ENCODE measurements at places on chromosomes 7 and 10.

DNA sequence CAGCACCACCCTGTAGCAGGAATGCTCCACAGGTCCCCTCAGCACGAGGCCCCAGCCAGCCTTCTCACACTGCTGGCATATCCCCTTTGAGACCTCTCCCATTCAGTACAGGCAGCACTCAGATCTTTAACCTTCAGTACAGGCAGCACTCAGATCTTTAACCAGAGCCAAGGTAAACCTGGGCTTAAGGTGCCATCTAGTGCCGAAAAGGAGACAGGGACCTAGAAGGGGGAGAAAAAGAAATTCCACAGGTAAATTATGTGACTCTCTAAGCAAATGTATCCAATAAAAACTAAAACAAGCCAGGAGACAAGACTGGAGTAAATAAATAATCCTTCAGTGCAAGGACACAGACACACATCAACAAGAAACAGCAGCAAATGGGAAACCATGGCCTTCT lies 358.6 kb downstream of the PTPRN2 start:
- DNase-seq, result no peak

- peak; percentile 30 for DNase-seq
These were observed 1.9 kb downstream of the ACSL5 start for GRCh38 chr10:112375721-112376395.

- DNase-seq, result no peak
These were observed 155.8 kb downstream of the CHN2 start for GRCh38 chr7:29350351-29350750.

DNA sequence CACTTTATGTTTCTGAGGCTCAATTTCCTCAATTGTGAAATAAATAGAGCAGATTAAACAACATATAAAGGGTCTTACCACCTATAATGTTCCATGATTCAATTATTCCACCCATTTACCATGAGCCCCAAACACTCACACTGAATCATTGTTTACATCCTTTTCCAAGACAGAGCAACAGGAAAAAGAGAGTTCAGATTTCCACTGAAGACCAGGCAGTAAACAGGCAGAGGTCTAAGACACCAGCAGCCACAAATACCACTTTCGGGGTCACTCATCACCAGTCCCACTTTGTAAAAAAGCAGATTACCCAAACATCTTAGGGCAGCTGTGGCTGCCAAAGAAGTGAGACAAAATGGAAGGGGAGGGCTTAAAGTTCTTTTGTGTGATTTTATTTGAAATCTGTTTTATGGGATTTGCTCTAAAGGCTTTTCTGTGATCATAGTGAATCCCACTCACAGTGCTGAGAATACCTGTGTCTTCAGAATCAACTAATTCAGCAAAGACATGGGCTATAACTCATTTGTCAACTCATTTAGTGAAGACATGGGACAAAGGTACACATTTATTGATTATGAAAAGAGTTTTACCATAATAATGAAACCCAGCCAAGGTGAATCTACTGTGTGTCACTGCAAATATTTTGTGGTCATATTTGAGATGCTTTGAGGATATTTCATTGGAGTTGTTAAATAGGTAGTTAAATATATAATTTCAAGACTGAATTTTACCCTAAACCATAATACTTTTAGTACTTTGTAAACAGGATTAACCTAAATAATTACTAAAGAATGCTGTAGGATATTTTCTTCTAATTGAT lies 24.8 kb upstream of the DLD start:
- no peak for DNase-seq

GRCh38 chr10:69477968-69478597 lies 26.8 kb downstream of the TSPAN15 start:
- no peak for DNase-seq

GRCh38 chr10:100993986-100994708 lies 5.5 kb upstream of the LZTS2 start:
- DNase-seq, result no peak

DNA sequence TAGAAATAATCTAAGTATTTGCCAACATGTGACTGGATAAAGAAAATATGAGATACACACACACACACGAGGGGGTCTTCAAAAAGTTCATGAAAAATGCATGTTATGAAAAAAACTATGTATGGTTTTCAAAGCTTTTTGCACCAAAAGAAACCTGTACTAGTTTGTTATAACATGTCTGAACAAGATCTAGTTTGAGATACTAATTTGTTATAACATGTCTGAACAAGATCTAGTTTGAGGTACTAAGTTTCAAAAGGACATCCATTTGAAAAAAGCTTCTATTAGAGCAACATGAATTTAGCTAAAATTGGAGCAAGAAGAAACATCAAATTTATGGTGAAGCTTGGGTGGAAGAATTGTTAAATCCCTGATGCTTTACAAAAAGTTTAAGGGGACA lies 19.8 kb upstream of the ADRA2A start:
- DNase-seq, result no peak

- no peak for DNase-seq
These were observed 20.9 kb upstream of the ARHGAP22 start for GRCh38 chr10:48625826-48626134.

- DNase-seq, result no peak
These were observed 12.7 kb downstream of the FBXW4 start for GRCh38 chr10:101682172-101682825.

GRCh38 chr10:112262546-112262945 lies 20.7 kb upstream of the TECTB start:
- no peak for DNase-seq

DNA sequence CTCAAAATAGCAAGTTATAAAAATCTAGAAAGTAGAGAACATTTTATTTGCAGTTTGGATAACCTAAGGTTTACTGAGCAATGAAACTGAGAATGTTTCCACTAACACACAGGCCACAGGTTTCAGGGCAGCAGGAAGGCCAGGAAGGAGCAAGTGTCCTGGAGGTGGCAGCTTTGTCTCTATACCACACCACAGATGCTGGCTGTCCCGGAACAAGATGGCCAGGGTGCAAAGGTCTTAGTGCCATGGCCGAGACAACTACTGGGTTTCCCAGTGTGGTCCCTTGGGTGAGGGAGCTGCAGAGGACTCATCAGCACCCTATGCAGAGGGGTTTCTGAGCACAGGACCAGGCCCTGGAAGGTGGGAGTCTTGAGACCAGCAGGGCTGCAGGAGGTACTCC lies 92.0 kb downstream of the CTBP2 start:
- DNase-seq, result no peak

- DNase-seq, result no peak
These were observed 90.1 kb downstream of the TEX36 start for GRCh38 chr10:125592897-125593296.

GRCh38 chr10:34522546-34522945 lies 292.6 kb downstream of the PARD3 start:
- no peak for DNase-seq

DNA sequence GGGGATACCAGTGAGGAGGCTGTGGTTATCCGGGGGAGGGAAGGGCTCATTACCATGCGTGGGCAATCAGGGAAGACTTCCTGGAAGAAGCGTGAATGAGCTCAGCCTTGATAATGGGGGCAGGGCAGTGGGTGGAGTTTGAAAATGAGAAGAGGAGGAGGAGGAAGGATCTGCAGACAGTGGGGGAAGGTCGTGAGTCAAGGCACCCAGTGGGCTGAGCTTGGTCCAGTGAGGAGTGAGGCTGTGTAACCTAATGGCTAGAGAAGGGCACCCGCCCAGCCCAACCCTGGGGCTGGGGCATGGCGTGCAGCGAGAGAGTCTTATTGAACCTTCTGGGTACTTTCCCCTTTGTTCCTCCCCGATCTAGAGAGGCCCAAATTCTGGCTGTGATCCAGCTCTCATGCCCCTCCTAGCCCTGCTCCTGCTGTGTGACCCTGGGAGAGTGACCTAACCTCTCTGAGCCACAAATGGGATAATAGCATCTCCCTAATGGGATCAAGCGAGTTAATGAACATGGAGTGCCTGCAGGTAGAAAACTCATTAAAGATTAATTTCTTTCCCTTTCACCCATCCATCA lies 31.5 kb downstream of the CLIP2 start:
- DNase-seq, result no peak

- DNase-seq, result no peak
These were observed 29.1 kb downstream of the CBLL1 start for GRCh38 chr7:107773027-107773426.

- no peak for DNase-seq
These were observed 1.4 kb upstream of the TRA2A start for GRCh38 chr7:23533238-23533604.

DNA sequence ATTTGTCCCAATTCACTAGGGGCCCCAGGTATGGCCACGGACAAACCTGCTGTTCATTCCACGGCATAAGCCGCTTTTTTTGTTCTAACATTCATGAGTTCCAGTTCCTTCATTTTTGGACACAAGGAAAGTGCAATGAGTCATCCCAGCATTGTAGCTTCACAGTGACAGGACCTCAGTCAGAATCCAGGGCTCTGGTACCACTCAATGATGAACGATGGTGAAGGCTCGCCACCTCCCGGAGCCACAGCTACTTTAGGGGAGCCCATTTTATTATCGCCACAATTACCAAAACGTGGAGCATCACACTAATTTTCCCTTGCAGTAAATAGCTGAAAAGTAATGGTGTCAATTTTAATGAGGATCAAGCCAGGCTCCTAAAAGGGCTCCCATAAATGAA lies 62.9 kb downstream of the FGFR2 start:
- no peak for DNase-seq

DNA sequence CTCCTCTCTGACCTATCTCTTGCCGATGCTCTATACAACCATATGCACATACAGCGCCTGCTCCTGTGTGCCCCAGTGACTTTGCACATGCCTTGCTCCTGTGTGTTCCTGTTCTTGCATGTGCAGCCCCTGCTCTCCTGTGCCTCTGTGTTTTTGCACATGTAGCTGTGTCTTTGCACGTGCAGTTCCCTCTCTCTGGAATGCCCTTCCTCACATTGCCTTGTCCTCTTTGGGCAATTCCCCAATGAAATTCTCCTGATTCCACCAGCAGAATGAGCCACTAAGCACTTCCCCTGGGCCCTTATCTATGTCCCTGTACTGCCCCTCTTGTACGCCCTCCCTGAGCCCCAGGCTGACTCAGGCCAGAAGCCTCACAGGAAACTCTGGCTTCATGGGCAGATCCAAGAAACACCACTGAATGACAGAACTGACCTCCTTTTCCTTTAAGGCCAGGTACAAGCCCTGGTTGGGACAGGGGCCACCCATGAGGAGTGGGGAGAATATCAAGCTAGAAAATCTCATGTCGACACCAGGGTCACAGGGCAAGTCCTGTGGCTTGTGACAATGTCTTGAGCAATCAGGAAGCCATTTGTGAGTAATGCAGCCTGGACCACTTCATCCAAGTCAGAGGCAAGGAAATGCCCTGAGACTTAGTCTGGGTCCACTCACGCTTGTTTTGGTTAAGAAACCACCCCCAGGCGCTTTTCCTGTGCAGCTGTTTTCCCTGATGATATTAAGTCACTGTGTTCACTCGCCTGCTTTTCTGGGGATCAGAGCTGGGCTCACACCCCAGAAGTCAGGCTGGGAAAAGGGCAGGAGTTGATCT lies 1.9 kb upstream of the ARHGAP22 start:
- peak; percentile 69 for DNase-seq

- DNase-seq, result no peak
These were observed 15.0 kb downstream of the TCAF1 start for GRCh38 chr7:143886826-143887477.

DNA sequence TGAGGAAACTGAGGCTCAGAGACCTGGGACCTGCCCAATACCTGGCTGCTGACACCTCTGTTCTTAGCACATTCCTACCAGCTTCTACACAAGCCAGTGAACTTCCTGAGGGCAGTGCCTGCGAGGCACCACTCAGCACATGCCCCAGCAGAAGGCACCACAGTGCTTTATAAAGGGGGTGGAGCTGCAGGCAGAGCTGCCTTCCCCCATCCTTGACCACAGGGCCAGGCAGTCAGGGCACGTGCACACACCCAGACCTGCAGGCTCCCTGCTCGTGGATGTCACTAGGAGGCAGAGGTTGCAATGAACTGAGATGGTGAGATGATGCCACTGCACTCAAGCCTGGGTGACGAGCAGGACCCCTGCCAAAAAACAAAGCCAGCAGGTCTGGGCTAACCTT lies 39.2 kb upstream of the TUBB8 start:
- DNase-seq, result no peak

Data from fibroblast of the conjunctiva (primary cell).